ENCODE measurements at places on chromosomes 7 and 10. TPM values are rescaled to one million over a fixed set of nuclear protein-coding genes. Genes with fewer than 3 reads are reported as not detected.

Gene VWDE
- 3.6 TPM for total RNA-seq

Gene STRIP2
- total RNA-seq = 12.3 TPM

Gene SPAM1
- not detected for total RNA-seq

Gene BICC1
- 1.9 TPM for total RNA-seq

Gene RPP30
- total RNA-seq = 45.2 TPM

Gene NXPH1
- total RNA-seq = not detected

Gene TDRD1
- 1.4 TPM for total RNA-seq
